Stimulated activated CD8-positive, alpha-beta memory T cell treated with anti-CD3 and anti-CD28 coated beads, Interleukin-12 subunit alpha, Interleukin-12 subunit beta, amount 100 ng/mL, for 1 hour (primary cell): ENCODE measurements at places on chromosomes 5 and 9.

DNA sequence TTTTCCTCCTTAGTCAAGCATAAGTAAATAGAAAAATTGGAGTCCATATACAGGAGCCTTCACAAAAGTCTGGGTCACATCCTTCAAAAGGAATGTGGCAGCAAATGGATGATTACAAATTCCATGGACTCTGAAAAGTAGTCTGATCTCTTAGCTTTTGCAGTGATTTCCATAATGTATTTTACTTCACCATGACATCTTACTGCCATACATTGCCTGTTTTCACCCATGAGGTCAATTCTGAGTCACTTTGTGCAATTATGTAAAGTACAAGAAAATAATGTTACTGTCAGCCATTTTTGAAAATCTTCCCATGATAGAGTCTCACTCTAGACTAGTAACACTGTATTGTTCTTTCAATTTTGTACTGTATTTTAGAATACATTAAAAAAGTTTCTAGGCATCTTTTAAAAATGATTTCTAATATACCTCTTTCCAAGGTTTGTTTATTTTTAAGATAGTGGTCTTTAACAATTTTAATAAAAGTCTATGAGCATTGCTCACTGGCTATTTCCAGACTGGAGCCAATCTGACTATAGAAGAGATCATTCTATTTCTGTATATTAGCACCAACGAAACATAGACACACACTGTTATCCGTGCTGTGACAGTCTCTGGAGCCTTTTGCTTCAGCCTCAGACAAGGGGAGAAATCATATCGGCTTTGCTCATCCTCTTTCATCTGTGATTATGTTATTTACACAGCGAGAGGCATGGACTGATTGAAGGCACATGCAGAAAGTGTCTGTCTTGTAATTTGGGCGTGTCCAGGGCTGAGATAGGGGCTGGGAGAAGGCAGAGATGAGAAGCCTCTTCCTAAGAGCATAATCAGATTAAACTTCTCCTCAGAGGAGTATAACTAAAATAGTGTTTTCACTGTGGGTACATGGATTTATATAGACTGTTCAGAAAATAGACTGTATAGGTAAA lies 22.9 kb upstream of the ACTBL2 start:
- no peak for DNase-seq

- no peak for DNase-seq
Observed at GRCh38 chr9:98135558-98135934, 16.5 kb upstream of the TRIM14 start.

GRCh38 chr9:136009516-136009915 lies 48.3 kb upstream of the UBAC1 start:
- no peak for DNase-seq

DNA sequence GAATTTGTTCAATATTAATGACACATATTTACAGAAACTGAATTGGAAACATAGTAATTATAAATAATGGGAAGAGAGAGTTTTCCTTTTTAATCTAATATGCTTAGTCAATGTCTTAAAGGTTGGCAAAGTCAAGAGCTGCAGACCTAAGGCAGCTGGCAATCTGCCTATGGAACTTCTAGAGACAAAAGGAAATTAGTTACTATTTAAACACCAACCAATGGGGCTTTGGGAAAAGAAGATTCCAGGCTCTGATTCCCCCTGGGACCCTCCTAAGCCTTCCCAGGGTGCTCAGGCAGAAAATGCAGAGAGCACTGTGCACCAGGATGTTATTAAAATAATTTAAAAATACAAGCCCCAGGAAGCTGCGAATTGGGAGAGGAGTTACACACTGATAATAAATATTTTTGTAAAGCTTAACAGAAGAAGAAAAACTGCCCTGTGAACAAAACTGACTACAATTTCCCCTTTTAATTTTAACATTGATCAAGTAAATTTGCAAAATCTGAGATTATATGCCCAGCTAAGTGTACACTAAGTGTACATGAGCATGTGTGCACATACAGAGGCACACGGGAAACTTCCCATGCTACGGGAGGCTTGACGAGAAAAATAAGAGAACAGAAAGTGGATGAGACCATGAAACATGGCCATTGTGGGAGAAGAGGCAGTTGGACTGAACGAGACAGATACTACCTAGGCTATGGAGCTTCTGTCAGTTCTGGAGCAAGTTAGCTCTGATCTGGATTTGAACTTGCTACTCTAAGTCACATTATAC lies 77.4 kb upstream of the ADAMTS16 start:
- DNase-seq = no peak

DNA sequence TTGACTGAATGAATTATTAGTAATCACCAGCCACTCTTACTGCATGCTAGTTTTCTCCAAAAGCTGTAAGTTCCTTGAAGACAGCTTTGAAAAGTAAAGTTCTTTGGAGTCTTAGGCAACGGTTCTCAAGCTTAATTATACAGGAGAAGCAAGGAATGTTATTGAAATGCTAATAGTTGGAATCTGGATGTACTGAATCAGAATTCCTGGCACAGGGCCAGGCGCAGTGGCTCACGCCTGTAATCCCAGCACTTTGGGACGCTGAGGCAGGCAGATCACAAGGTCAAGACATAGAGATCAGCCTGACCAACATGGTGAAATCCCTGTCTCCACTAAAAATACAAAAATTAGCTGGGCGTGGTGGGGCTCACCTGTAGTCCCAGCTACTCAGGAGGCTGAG lies 33.4 kb downstream of the GRIA1 start:
- DNase-seq = no peak

- DNase-seq = no peak
Observed at GRCh38 chr9:85199866-85200495, 530.5 kb downstream of the NTRK2 start.

DNA sequence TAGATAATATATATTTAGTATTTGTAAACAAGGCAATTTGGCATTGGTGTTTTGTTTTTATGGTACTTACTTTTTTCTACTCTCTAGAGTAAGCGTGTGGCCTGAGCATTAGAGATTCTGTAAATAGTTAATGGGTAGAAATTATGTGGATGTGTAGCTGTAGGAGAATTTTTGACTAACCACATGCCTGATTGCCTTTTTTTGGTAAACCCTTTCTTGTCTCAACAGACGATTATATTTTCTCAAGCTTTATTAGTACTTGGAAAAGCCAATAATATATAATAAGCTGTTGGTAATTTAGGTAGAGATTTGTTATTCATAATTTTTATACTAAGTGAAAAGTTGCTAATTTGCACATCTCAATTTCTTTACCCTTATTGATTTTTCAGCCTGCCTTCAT lies 76.8 kb downstream of the FCHO2 start:
- no peak for DNase-seq

GRCh38 chr5:73215891-73216610 lies 43.1 kb downstream of the TMEM174 start:
- DNase-seq = peak; percentile 29

GRCh38 chr5:150603491-150603890 lies 37.0 kb upstream of the SYNPO start:
- DNase-seq = no peak

GRCh38 chr5:58746321-58746720 lies 163.4 kb downstream of the RAB3C start:
- no peak for DNase-seq

DNA sequence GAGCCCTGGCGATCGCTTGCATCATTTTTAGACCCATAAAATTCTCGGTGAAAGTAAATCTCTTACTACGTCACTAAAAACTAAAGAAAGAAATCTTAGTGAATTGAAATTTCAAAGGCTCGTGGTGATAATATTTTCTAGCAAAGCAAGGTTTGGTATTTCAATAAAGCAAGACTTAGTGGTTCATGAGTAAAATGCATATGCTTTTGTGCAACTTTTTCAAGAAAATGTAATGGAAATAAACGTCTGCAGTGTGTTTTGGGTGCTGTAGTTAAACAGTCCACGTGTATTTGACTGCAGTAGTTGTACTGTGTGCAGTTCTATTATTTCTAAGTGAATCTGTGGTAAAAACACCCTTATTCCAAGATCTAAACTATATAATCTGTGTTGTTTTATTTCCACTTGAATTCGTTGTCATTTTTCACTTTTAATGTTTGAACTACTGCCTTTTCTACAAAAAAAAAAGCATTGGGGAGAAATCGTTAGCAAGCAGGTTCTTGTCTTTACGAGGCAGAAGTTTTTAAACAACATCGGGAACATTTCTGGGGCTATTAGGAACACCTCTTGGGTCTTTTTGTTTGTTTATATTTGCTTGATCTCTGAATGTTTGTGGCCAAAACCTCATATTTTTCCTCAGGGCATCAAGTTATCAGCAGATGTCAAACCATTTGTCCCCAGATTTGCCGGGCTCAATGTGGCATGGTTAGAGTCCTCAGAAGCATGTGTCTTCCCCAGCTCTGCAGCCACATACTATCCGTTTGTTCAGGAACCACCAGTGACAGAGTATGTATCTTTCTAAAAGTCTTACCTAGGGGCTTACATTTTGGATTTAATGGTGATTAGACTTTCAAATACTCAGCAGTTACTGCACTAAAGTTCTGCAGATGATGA lies 960 bp downstream of the SECISBP2 start:
- no peak for DNase-seq

GRCh38 chr9:89978185-89978584 lies 373.4 kb downstream of the GADD45G start:
- no peak for DNase-seq

DNA sequence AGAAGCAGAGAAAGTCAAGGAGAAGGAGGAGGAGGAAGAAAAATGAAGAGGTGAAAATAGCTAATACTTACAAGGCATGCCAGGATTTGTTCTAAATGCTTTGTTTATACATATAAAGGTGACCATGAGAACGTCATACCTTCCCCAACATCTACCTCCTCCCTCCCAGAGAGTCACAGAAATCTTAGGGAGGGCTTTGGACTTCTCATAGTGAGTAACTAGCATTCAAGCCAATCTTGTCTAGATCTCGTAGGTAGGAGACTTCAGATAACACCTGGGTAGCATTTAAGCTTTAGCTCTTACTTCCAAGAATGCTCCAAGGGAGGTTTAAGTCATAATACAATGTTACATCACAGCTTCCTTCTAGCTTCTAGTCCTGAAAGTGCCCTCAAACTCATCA lies 36.5 kb upstream of the GPBP1 start:
- no peak for DNase-seq

DNA sequence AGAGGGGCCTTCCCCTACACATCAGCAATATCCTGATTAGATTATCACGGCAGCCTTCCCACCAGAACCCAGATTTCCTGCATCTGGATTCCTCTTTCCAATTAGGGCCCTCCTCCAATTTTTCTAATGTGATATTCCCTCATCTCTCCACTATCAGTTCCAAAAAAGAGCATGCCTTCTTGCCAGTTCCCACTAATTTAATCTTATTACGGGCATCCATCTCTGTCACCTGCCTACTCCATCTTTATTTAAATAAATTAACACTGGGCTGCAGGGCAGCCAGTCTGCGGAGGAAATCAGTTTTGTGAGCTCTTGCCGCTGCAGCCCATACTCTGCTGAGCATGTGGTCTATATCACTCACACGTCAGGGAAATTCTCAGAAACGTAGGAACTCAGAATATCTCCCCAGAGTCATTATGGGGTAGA lies 16.6 kb upstream of the FBP2 start:
- no peak for DNase-seq

DNA sequence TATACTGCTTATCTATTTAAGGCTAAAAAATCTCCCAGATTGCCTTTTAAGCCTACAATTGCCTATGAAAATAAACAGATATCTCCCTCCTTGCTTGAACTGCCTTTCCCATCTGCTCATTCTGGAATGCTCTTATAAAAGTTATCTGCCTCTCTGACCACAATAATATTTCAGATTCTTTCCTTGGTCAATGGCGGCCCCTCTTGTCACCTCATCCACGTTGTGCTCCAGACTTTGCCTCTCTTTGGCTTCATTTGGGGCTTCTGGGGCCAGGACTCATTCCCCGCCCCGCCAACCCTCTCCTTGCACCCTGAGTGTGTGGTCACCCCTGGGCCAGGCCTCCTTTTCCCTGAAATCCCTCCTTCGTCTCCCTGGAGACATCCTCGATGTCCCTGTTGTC lies 110.0 kb upstream of the RPS23 start:
- no peak for DNase-seq

GRCh38 chr5:38164776-38165399 lies 93.5 kb upstream of the EGFLAM start:
- no peak for DNase-seq

DNA sequence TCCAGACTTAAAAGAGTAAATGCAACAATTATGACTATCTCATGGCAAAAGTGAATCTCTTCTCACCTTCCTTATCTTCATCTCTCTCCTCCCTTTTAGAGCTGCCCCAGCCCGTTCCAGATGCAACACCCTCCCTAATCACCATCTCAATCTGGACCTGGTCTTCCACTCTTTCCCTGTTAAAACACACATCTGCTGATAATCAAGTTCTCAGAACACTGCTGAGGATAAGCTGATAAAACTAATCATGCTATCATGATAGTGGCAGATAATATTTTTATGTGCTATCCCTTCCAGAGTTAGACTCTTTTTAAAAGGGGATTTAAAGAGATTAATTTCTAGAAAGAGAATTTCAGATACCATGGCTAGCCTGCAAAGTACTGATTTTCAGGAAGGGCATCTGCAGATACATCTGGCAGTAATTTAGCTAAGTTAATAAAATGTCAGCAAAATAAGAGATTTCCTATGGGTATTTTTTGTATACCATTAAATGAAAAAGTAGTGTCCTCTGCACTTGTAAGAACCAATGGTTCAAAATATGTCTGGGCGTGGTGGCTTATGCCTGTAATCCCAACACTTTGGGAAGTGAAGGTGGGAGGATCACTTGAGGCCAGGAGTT lies 17.2 kb downstream of the SGTB start:
- DNase-seq = no peak

- no peak for DNase-seq
Observed at GRCh38 chr5:60487476-60487875, 212.5 kb downstream of the DEPDC1B start.

DNA sequence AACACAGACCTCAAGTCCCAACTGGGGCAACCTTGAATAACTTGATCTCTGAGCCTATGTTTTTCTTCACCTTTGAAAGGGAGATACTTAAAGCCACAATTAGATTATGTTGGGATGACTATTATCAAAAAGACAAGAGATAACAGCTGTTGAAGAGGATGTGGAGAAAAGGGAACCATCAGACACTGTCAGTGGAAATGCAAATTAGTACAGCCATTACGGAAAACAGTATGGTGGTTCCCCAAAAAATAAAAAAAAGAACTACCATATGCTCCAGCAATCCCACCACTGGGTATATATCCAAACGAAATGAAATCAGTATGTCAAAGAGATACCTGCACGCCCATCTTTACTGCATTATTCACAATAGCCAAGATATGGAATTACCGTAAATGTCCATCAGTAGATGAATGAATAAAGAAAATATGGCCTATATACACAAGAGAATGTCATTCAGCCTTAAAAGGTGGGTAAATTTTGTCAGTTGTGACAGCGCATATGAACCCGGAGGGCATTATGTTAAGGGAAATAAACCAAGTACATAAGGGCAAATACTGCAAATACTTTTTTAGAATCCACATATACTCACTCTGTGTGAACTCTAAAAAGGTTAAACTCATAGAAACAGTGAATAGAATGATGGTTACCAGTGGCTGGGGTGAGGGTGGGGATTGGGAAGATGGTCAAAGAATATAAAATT lies 12.7 kb downstream of the FAT2 start:
- no peak for DNase-seq
